ENCODE measurements at places on chromosomes 2 and 18. TPM values are rescaled to one million over a fixed set of nuclear protein-coding genes. Genes with fewer than 3 reads are reported as not detected.
A peak's percentile ranks its signal among the peaks of the same experiment; 100 is the strongest.

DNA sequence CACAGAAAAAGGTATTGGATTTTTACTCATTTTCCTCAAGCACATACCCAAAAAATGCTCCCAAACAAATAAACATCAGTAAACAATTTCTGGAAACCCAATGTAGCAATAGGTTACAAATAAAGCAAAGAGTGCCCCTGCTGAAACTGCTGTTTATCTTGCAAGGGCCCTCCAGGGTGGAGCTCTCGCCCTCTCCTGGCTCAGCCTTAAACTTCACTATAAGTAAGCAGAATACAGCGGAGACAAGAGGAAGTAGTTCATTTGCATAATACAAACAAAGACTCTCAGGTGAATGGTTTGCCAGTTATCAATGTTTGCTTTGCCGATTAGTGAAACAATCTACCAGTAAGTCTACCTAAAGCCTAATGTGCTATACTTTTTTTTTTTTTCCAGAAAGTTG lies 437.6 kb downstream of the DLGAP1 start:
- no peak for DNase-seq

DNA sequence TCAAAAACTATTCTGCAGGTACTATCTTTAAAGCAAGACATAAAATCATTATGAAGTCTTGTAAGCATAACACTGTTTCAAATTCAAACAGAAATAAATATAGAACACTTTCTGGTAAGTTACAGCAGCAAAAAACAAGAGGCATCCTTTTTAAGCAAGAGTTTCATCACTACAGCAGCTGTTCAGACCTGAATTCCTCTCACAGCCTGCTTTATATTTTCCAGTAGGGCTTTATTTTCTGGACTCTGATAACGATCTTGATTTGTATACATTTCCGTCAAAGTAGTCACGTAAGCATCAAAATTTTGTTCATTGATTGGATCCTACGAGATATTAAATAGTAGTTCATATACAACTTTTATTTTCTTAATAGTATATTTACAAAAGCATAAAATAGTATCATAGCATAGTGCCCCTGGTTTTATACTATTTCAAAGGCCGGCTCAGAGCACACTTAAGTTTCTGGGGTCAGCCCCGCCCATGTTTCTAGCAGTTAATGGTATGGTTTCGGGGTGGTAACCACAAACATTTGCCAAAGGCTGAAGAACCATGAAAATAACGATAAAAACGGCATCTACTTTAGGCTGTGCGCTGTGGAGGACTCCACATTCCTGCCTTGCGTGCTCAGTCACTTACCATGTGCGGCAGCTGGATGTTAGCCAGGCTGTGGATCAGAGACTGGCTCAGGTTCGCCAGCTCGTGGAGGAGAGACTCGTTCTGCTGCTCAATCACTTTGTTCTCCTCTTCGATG lies 47.5 kb upstream of the PXDN start:
- DNase-seq, result no peak

DNA sequence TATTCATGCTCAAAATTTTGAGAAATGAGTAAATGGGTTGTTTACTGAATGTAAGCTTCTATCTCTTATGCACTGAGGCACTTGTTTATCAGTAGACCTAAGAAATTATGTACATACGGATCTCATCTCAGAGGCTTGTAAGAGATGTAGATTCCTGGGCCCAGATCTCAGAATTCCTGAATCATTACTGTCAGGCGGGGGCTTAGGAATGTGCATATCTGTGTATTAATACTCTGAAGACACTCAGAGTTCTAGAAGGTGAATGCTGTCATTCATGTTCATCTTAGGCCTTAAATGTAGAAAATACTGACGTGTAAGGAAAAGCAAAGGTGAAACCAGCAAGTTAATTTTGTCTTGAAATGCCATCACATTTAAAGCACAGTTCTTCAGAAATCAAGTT lies 169.6 kb downstream of the FMNL2 start:
- no peak for DNase-seq

DNA sequence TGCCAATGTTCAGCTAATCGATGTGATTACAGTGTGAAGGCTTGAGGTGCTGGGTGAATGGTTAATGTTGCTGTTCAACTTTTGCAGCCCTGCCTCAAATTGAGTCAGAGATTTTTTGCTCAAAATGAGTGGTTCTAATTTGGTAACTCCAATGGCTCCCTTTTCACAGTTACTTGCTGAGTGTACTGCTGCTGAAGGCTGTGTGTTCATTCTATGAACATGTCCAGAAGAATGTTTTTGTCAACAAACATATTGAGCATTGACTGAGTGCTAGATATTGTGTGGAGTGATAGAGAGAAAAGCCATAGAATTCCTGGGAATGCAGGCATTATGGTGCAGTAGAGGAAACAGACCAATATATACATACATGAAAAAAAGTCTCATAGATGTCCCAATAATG lies 39.0 kb upstream of the TCF4 start:
- DNase-seq, result no peak

DNA sequence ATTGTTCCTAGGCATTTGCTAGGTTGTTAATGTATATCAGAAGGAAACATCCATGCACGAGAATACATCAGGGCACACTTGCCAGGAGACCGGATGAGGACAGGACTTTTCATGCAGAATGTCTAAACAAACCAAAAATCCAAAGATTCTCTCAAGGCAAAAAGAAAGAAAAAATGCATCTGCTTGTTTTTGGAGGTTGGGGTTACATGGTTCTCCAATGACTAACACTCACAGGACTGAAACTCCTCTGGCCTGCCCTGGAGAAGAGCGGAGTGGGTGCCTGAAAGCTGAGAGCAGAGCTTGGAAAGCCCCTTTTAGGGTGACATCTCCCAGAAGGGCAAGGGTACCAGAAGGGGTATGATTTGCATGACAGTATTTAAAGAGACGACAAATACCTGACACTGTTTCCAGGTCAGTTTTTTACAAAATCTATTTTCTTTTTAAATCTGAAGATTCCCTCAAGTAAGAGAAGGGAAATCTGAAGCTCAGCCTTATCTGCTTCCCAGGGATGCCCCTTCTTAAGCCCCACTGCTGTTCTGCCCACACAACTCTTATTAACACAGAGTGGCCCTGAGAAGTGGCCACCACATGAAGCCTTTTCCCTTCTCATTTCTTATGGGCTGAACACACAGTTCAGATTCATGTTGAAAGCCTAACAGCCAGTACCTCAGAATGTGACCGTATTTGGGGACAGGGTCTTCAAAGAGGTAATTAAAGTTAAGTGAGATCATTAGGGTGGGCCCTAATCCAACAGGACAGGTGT lies 216.4 kb downstream of the STK39 start:
- DNase-seq, result no peak

GRCh38 chr2:12173271-12173942 lies 427.0 kb downstream of the LPIN1 start:
- DNase-seq, result no peak

GRCh38 chr2:154182008-154182407 lies 310.3 kb downstream of the GALNT13 start:
- DNase-seq, result no peak

DNA sequence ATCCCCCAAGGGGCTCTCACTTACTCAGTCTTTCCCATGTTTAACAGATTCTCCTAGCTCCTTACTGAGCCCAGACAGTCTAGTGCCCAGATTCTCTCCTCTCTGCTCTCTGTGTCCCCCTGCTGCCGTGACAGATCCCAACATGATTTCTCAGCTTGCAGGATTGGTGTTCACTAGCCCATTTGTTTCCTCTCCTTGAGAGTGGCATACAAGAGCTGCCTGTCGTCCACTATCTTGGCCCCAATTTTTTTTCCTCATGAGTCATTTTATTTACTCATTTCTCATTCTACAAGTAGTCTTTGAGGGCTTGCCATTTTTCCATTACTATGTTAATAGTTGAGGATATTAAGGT lies 199.9 kb upstream of the FN1 start:
- no peak for DNase-seq

DNA sequence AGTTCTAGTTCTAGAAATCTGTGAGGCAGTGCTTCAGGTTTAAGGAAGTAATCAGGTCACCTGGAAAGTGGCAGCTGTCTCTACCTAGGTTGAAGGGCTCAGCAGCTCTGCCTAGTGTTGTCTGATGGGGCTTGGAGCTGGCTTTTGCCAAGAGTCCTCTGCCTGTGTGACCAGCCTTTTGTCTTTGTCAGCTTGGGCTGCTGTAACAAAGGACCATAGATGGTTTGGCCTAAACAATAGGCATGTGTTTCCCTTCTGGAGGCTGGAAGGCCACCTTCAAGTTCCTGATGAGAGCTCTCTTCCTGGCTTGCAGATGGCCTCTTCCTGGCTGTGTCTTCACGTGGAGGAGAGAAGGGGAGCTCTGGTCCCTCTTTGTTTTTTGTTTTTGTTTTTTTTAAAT lies 13.3 kb downstream of the UBE2F start:
- no peak for DNase-seq

DNA sequence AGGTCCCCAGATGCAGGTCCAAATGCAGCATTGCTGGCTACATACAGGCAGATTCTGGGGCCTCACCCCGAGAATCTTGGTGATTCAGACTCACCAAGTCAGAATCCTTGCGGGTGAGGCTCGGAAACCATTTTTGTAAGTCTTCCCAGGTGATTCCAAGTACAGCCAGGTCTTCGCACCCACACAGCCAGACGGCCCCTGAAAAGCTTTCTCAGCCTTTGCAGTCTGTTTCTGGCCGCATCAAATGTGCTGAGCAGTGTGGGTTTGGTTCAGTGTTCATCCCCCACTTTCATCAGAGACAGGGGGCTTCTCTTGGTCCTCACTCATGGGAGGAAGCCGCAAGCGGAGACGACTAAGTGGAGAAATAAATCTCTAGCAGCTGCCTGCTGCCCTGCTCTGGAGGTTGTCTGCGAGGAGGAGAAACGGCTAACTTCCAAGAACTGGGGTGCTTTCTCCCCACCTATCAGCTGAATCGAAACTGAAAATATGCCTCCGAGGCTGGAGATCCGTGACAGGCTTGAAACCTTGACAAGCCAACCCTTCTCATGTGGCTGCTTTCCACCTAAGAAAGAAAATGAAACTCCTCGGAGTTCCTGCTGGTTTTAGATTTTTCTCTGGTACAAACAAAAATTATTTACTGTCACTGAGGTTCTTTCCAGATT lies 8.9 kb upstream of the TMEM185B start:
- DNase-seq, result peak; percentile 69

DNA sequence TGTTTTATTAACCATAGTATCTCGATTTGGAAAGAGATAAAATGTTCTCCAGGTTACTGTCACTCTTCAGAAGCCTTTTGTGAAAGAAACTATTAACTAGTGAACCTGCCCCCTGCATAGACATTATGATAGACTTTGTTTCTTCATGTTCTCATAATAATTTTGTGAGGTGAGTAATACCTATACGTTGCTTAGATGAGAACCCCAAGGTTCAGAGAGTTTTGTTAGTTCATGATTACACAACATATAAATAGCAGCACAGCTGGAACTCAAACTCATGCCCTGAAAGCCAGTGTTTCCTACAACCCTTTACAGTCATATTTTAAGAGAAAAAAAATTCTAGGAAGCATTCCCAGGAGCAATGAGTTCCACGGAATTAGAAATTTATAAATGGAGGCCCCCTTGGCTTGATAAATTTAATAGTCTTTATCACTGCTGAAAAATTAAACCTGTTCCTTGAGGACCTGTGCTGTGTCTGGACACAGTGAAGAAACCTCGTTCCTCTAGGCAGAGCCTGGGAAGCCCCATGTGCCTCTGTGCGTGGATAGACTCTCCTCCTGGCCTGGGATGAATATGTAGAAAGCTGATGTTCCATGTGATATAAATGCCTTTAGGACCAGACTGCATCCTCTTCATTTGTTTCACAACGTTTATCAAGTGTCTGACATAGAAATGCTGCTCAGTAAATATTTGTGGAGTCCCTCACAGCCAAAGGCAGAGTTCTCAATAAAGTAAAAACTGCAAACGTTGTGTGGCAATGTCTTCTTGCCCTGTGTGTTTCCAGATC lies 1257.0 kb upstream of the GYPC start:
- DNase-seq, result no peak

DNA sequence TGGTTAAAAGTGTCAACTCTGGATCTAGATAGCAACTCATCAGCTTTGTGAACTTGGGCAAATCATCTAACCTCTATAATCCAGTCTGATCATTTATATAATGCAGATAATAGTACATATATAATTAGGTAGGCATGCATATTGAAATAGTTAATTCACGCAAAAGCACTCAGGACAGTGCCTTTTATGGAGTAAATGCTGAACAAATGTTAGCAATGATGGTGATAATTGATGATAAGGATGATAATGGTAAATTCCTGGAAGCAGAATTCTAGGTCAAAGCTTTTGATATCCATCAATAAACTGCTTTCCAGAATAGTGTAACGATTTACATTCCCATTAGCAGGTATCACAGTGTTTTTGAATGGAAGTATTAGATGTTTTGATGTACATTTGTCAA lies 59.7 kb upstream of the CYP26B1 start:
- DNase-seq, result no peak

DNA sequence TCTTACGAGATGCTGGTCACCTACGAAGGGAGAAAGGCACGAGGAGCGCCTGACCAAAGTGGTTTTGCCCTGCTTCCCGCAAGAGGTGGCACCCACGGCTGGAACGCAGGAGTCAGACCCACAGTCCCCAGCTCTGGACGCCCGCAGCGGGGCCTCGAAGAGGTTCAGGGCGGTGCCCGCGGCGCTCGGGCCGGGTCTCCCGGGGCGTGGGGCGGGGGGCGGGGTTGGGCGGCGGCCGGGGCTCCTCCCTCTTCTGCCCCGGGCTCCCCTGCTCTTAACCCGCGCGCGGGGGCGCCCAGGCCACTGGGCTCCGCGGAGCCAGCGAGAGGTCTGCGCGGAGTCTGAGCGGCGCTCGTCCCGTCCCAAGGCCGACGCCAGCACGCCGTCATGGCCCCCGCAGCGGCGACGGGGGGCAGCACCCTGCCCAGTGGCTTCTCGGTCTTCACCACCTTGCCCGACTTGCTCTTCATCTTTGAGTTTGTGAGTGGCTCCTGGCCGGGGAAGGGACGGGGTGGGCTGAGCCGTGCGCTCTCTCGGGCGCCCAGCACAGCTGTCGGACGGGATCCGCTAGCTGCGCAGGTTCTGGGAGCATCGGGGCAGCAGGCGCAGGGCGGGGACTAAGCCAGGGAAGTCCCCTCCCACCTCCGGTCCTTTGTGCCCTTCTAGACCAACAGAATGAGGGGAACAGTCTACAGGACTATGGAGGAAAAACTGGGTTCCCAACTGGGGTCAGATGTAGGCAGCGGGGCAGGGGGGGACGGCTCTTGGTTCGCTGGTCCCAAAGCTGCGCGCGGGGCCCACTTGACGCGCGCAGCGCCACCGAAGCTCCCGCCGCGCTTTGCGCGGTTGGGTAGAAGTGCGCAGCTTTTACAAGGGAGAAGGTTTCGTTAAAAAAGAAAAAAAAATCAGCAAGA lies at the start of gene MAL:
MAL (plus strand) TSS at position 303 of the 914 bp plus-strand sequence; CDS start at position 388, 85 bp downstream.
- no peak for DNase-seq

GRCh38 chr2:174779361-174779928 lies 15.2 kb upstream of the CHRNA1 start:
- DNase-seq, result no peak

GRCh38 chr2:25411753-25412152 lies 70.0 kb upstream of the DNMT3A start:
- no peak for DNase-seq

GRCh38 chr2:178268435-178268834 lies 74.1 kb downstream of the OSBPL6 start:
- DNase-seq, result no peak

Gene BOLL
- not detected for total RNA-seq

Gene TSN
- total RNA-seq, result 40.3 TPM

Gene AQP12B
- not detected for total RNA-seq

Gene SCN3A
- 0.19 TPM for total RNA-seq

Gene ZNF804A
- total RNA-seq, result not detected

Gene CNDP1
- 0.97 TPM for total RNA-seq

Gene THOC1
- total RNA-seq, result 53.9 TPM

Gene NYAP2
- not detected for total RNA-seq
